ENCODE measurements at places on chromosomes 7 and 10. TPM values are rescaled to one million over a fixed set of nuclear protein-coding genes. Genes with fewer than 3 reads are reported as not detected.

Gene NDUFA5
- total RNA-seq = 67.9 TPM

Gene CALD1
- 0.33 TPM for total RNA-seq

DNA sequence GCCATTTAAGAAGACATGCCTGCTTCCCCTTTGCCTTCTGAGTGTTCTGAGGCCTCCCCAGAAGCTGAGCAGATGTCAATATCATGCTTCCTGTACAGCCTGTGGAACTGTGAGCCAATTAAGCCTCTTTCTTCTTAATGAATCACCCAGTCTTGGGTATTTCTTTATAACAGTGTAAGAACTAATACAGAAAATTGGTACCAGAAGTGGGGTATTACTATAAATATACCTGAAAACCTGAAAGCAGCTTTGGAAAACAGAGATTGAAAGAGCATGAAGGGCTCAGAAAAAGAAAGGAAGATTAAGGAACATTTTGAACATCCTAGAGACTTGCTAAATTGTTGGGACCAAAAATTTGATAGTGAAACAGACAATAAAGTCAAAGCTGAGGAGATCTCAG is 12.0 kb upstream of the RNF32 start:
- no peak for DNase-seq
- no peak overlapping the region for H3K4me3 ChIP-seq
- no peaks in the 10 kb centered on the region for H3K4me1 ChIP-seq
- H3K27me3 ChIP-seq = peaks cover 2% of the 10 kb centered on the region
- H3K36me3 ChIP-seq = no peaks in the 10 kb centered on the region
- H3K27ac ChIP-seq = no peak overlapping the region

GRCh38 chr7:6278749-6279310 is 6.4 kb upstream of the CYTH3 start:
- H3K27ac ChIP-seq = no peak overlapping the region
- H3K4me3 ChIP-seq = no peak overlapping the region
- no peaks in the 10 kb centered on the region for H3K36me3 ChIP-seq
- DNase-seq = no peak
- H3K27me3 ChIP-seq = no peaks in the 10 kb centered on the region
- peaks cover under 1% of the 10 kb centered on the region for H3K4me1 ChIP-seq

DNA sequence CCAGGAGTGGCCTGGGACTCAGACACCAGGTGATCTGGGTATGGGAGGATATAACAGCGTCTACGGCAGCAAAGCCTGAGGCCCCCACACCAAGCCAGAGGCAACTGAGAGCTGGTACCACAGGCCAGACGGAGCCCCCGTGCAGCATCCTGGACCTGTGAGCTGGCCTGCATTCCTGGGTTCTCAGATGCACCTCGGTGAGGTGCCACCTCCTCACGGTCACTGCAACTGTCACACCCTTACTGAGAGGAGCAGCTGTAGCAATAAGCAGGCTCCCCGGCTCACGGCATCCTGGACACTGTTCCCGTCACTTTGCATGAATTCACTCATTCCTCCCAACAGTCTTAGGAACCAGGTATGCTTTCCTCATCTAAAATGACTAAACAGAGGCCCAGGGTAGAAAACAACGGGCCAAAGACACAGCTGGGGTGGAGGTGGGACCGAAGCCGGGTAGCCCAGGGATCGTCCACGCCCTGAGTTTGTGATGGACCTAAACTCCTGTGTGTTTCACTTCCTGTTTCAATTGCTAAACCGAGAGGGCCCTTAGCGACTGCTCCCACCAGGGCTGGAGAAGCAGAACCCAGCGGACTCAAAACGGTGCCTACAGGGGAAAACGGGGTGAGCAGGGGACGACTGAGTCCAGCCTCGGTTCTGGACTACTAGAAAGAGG is 98.7 kb downstream of the CTBP2 start:
- H3K27ac ChIP-seq = no peak overlapping the region
- no peaks in the 10 kb centered on the region for H3K36me3 ChIP-seq
- peak; percentile 25 for DNase-seq
- H3K4me3 ChIP-seq = no peak overlapping the region

- no peaks in the 10 kb centered on the region for H3K4me1 ChIP-seq
- H3K4me3 ChIP-seq = no peak overlapping the region
- DNase-seq = no peak
- no peaks in the 10 kb centered on the region for H3K36me3 ChIP-seq
- no peak overlapping the region for H3K27ac ChIP-seq
- no peaks in the 10 kb centered on the region for H3K27me3 ChIP-seq
Observed at GRCh38 chr7:52410032-52410431, 625.4 kb upstream of the POM121L12 start.

Measured in CD4-positive, alpha-beta T cell (primary cell).